Umbilical cord (tissue), 2 donors: ENCODE measurements at places on chromosomes 12 and 14. TPM values are rescaled to one million over a fixed set of nuclear protein-coding genes. Genes with fewer than 3 reads are reported as not detected.

Gene DAO
- total RNA-seq, result not detected

Gene MYF5
- total RNA-seq, result 7.5 TPM

Gene RFX4
- 2.2 TPM for total RNA-seq

DNA sequence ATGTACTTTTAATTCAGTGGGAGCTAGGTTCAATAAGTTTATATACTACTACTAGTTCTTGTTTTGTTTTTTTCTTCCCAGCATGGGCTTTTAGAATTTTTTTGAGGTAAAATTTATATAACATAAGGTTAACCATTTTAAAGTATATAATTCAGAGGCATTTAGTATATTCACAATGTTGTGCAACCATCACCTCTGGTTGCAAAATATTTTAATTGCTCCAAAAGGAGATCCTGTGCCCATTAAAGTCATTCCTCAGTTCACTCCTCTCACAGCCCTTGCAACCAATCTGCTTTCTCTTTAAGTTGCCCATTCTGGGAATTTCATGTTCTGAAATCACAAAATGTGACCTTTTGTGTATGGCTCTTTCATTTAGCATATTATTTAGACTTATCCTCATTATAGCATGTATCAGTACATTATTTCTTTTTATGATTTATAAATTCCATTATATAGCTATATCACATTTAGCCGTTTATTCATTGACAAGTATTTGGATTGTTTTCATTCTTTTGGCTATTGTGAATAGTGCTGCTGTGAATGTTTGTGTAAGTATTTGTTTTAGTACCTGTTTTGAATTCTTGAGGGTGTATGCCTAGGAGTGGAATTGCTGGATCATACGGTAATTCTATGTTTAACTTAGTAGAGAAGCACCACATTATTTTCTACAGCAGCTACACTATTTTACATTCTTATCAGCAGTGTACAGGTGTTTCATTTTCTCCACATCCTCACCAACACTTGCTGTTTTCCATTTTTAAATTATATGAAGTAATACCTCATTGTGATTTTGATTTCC lies 59.1 kb downstream of the ARHGAP5 start:
- no peak for DNase-seq

DNA sequence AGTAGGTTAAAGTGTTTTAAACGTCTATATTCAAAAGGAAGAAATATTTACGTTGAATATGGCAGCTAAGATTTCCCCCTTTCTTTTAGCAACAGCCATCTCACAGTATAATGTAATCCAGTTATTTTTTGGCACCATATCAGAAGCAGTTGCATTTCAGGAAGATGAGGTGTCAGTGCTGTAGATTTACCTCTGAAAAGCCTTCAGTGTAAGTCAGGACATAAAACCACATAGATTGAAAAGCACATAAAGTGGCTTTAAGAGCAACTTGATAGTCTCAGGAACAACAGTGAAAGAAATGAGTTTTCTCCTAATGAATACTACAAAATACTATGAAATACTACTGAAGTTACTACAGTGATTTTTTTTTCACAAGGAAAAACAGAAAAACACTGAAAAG lies 6.9 kb downstream of the MLH3 start:
- DNase-seq, result peak; percentile 43

DNA sequence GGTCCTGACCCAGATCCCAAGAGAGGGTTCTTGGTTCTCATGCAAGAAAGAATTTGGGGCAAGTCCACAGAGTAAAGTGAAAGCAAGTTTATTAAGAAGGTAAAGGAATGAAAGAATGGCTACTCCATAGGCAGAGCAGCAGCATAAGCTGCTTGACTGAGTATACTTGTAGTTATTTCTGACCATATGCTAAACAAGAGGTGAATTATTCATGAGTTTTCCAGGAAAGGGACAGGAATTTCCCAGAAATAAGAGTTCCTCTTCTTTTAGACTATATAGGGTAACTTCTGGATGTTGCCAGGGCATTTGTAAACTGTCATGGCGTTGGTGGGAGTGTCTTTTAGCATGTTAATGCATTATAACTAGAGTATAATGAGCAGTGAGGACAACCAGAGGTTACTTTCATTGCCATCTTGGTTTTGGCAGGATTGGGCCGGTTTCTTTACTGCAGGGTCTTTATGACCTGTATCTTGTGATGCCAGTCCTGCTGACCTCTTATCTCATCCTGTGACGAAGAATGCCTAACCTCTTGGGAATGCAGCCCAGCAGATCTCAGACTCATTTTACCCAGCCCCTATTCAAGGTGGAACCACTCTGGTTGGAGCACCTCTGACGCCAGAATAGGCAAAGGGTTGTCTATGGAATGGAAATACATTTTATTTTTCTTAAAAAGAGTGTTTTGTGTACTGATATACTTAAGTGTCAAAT lies 113.8 kb downstream of the OTOGL start:
- DNase-seq, result no peak

- no peak for DNase-seq
These were observed 65.2 kb upstream of the DIO3 start for GRCh38 chr14:101495827-101496775.

- DNase-seq, result no peak
These were observed 8.5 kb upstream of the SMIM10L1 start for GRCh38 chr12:11162502-11162901.
